ENCODE measurements at places on chromosomes 3 and 15.

DNA sequence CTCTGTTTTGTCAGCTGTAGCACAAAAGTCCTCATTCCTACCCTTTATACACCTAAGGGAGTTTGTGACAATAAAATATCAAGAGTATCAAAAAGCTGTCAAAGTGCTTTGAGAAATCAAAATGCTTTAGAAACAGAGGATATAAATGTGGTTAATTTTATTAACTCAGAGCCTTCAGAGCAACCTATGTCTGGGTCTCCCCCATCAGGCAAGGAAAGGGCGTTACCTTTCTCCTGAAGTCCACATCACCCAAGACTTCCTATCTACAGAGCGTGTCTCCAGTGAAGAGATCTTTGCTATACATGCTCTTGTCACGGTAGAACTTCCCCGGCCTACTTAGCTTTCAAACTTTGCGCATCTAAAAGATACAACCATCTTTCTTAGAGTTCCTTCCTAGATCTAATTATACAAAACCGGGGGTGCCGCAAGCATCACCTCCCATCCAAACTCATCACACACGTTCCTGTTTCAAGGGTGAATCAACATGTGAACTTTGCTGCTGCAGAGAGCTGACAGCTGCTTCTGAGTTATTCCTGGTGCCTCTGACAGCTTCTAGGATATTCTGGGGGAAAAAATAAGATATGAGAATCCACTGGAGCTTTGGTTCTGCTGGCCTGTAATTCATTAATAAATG is 93.0 kb downstream of the RARB start:
- DNase-seq, result no peak

- no peak for DNase-seq
These were observed 41.6 kb downstream of the BDH1 start for GRCh38 chr3:197513953-197514785.

DNA sequence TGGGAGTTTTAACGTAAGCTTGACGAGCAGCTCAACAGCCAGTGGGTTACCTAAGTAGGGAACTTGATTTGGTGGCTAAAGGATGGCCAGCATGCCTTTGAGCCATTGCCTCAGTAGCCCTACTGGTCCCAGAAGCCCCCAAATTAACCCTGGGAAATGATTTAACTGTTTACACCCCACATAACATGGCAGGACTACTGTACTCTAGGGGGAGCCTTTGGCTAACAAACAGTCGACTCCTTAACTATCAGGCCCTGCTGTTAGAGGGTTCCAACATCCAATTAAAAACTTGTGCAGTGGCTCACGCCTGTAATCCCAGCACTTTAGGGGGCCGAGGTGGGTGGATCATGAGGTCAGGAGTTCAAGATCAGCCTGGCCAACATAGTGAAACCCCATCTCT is 9.4 kb upstream of the SMCO1 start:
- no peak for DNase-seq

DNA sequence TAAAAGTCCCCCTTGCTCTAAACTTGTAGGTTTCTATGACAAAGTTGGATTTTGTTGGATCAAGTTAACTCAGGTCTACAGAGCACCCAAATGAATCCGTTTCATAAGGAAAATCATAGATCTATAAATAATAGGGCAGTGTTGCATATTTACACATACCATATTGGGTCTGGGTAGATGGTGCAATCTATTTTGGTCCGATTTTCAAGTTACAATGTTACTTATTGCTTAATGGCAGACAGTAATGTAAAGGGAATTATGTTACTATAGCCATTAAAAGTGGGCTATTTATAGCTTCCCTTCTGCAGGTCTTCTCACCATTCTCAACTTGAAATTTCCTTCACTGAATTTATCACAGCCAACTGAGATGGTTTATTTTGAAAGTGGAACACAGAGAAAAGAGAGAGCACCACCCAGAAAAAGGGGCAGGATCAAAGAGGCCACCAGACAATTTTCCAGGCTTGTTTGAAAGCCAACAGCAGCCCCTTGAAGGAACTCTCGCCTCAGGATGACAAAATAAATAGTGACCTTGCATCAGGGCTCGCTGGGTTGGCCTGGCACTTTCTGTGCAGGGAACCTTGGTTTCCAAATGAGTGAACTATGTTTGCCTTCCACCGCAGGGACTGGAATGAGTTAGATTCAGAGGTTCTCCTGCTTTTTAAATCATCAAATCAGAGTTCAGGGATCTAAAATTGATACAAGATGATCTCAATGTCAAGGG is 260.2 kb upstream of the HES1 start:
- DNase-seq, result no peak

GRCh38 chr15:69616558-69616957 is 163.9 kb downstream of the RPLP1 start:
- no peak for DNase-seq

GRCh38 chr3:117892431-117892841 is 1142.2 kb downstream of the IGSF11 start:
- no peak for DNase-seq

GRCh38 chr3:70646635-70647034 is 334.2 kb upstream of the MDFIC2 start:
- DNase-seq, result no peak

GRCh38 chr15:67690936-67691335 is 134.4 kb upstream of the SKOR1 start:
- DNase-seq, result no peak

GRCh38 chr15:95017666-95018328 is 786.4 kb downstream of the MCTP2 start:
- DNase-seq, result no peak

DNA sequence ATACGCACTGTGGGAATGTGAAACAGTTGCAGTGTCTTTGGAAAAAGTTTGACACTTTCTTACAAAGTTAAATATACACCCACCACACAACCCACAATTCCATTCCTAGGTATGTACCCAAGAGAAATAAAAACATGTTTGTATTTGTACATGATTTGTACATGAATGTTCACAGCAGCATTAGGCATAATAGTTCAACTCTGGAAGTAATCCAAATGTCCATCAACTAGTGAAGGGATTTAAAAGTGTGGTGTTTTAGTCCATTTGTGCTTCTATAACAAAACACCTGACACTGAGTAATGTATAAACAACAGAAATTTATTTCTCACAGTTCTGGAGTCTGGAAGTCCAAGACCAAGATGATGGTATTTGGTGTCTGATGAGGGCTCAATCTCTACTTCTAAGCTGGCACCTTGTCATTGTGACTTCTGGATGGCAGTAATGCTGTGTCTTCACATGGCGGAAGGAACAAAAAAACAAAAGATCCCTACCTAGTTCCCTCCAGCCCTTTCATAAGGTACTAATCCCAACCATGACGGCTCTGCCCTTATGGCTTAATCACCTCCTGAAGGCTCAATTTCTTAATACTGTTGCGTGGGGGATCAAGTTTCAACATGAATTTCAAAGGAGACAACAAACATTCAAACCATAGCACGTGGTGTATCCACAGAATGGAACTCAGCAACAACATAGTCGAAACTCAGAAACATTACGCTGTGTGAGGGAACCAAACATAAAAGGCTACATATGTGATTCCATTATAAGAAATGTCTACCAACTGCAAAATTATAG is 120.5 kb downstream of the AQP9 start:
- no peak for DNase-seq

GRCh38 chr3:67559029-67559605 is 95.3 kb downstream of the SUCLG2 start:
- DNase-seq, result no peak

DNA sequence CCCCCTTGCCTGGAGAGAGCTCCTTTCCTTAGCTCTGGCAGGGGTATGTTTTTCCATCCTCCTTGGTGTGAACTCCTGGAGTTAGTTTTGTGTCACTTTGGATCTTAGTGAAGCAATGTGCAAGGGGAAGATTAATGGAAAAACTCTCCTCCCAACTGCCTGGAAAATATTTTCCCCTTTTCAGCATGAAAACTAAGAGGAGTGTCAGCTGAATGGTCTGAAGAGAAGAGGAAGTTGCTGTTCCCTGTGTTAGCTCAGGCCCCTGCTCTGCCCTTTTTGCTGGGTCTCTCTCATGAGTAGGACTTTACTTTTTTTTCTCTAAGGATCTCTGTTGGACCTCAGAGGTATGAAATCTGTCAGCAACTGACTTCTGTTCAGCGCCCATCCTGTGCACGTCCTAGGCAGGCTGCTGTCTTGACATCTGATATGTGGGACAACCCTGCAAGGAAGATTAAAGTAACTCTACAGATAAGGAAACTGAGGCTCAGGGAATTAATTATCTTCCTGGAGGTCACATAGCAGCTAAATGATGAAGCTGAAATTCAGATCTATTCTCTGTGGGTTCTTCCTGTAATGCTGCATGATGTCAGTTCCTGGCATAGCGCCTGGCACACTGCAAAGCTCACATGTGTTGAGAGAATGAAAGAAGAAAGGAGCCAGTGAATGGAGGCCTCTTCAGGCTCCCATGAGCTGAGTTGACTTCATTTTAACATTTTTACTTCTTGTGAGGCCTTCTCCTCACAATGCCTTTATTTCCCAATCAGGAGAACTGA is 109.7 kb upstream of the GALNT15 start:
- DNase-seq, result peak; percentile 82

DNA sequence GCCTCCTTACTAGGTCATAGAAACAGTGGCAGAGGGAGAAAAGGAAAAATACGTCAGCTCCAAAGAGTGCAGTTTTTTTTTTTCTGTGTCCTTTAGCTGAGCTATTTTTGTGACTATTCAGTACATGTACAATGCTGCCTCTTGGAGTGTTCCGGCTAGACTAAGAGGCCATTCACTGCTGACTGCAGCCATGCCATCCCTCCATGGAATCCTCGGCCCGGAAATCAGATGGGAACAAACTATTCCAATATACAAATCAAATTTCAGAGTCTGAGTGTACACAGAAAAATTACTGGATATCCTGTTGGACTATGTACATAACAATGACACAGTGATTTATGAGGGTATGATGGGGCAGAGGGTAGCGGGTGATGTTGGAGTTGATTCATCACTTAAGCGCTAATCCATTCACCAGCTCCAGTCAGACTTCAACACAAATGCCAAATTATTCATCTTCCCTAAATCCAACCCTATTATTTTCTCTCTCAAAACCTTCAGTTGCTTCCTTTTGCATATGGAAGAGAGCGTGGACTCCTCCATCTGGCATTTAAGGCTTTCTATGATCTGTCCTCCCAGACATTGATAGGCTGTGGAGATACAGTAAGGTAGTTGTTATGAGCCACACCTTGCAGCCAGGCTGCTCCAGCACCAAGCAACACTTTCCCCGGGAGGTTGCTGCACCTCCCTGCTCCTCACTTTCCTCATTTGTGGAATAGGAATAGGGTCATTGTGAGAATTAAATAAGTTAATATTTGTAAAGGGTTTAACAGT is 109.1 kb downstream of the LPP start:
- DNase-seq, result no peak

- DNase-seq, result no peak
These were observed 332.0 kb upstream of the GRM7 start for GRCh38 chr3:6528951-6529350.

- no peak for DNase-seq
These were observed 10.6 kb upstream of the SPRED1 start for GRCh38 chr15:38242055-38242454.

- no peak for DNase-seq
These were observed 50.8 kb upstream of the PPARG start for GRCh38 chr3:12237912-12238650.

GRCh38 chr3:38149708-38150107 is 11.2 kb downstream of the MYD88 start:
- no peak for DNase-seq

DNA sequence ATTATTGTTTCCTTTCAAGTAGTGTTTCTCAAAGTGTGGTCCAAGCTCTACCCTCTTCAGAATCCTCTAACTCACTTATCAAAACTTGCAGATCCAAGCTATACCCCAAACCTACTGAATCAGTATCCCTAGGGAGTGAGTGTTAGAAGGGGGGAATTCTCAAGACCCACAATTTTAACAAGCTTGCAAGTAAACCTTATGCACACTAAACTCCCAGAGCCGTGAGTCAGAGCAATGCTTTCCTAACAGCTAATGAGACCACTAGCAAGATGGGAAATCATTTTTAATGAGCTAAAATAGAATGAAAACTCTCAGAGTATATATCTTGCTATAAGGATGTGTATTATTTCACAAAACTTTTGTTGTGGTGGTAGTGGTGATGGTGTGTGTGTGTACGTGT is 41.1 kb upstream of the SRGAP3 start:
- DNase-seq, result no peak

DNA sequence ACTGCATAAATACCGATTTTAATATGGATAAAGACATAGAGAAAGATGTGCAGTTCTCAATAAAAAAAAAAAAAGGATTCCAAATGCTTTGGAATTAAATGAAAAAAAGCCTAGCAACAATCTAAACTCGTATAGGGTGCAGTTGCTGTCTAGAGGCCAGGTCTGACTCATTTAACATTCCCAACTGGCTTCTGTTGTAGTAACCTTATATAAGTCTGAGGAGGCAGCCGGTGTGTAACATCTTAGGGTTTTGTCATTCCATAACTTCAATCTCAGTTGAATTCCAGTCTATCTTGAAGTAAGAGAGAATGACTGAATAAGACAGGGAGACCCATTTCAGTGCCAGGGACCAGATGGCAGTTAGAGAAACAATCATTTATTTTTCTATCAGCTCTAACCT is 6.5 kb downstream of the PDCD10 start:
- DNase-seq, result no peak

- DNase-seq, result peak; percentile 91
These were observed at the start of gene DHX30 for GRCh38 chr3:47802734-47803479. TSS of gene DHX30 (plus strand) at chr3:47803138. CDS start at chr3:47810684, 7,546 bp downstream.

DNA sequence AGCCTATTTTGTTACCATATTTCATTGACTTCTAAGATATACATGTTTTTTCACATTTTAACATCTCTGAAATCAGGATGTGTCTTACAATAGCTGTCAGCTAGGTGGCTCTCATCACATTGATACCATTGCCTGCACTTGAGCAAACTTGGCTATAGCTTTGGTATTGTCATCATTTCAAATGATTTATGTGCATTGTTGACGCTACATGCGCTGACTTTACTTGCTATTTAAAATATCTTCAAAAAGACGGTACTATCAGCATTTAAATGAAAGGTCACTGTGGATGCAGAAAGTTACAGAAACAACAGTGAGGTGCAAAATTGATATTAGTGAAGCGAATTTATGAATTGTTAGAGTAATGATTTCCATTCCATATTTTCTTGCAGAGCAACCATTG is 54.0 kb upstream of the ABHD2 start:
- no peak for DNase-seq

GRCh38 chr3:27584874-27585273 is 100.7 kb upstream of the SLC4A7 start:
- no peak for DNase-seq

DNA sequence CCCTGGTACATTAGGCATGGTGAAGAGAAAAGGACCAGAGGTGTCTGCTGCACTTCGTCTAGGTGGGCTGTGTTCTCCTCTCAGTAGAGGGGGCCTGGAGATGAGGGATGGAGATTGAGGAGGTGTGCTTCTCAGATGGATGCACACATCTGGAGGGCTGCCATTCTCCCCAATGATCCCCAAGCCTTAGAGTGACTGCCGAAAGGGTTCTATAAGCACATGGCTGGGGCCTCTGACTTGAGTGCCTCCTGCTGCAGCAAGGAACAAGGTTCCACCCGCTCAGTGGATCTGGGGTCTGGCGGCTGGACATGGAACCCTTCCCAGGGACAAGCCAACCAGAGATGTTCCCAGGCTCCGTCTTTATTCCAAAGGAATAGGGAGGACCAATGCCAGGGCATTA is 66.8 kb downstream of the CPN2 start:
- DNase-seq, result peak; percentile 12

Data from left hindlimb (tissue), 1 donor.